OCI-M1 (cell line): ENCODE measurements at places on chromosomes 5 and 9.

DNA sequence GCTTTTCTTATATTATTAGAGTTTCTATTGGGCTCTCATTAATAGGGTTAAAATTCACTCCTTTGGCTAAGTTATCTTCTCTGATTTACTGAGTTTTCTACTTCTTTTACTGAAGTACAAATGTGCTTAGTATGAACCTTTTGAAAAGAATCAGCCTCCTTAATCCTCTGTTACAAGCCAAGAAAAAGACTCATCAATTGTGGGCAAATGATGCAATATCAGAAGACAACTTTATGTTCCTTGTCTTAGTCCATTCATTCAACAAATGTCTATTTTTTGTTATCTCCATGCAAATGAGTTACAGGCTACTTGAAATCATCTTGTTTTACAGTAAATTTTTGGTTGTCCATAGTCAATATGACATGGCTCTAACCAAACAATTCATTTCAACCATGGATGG, 40.3 kb downstream of the SNCAIP start:
- DNase-seq = no peak

DNA sequence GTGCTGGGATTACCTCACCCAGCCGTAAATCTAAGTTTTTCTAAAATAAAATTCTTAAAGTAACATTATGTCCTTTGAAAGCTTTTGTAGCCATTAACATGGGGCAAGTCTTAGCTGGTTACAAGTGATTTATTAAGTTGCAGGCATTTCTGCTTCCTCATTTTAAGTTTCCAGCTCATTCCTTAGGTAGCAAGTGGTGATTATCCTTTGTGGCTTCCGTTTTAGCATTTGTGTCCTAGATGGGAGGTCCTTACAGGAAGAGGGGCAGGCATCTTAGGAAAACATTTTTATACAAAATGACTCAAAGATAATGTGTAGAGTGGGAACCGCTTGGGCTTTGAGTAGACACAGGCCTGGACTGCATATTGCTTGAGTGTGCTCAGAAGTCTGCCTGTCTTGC, 35.0 kb upstream of the ROPN1L start:
- DNase-seq = no peak

- DNase-seq = no peak
These were observed 9.6 kb downstream of the TMOD1 start for GRCh38 chr9:97510797-97511654.

DNA sequence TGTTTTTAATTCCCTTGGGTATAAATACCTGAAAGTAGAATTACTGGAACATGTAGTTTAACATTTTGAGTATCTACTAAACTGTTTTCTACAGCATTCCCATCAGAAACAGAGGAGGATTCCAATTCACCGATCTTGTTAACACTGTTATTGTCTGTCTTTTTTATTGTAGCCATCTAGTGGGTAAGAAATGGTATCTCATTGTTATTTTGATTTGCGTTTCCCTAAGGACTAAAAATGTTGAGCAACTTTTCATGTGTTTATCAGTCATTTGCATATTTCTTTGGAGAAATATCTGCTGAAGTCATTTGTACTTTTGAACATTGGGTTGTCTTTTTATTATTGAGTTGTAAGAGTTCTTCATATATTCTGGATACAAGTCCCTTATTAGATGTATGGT, 135.2 kb upstream of the NFIL3 start:
- peak; percentile 15 for DNase-seq

- DNase-seq = peak; percentile 12
These were observed 409.2 kb downstream of the CETN3 start for GRCh38 chr5:90000351-90000750.

DNA sequence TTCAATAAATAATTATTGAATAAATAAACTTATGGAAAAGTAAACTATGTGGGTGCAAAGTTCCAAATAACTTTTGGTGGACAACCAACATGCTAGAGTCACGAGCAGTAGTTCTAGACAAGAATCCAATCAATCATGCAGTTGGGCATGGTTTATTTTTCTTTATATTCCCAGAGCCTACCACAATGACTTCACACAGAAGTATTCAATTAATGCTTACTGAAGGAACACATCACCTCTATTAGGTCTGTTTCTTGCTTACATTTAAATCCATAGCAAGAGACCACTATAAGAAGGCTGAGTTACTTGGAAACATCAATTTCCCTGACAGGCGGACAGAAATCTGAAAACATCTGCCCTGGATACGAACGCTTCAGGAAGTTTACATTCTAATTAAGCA, 214.2 kb downstream of the TMEM232 start:
- DNase-seq = no peak

GRCh38 chr5:146818822-146819221, 59.7 kb downstream of the PPP2R2B start:
- no peak for DNase-seq

- no peak for DNase-seq
These were observed 374.8 kb downstream of the EFNA5 start for GRCh38 chr5:107295914-107296313.

DNA sequence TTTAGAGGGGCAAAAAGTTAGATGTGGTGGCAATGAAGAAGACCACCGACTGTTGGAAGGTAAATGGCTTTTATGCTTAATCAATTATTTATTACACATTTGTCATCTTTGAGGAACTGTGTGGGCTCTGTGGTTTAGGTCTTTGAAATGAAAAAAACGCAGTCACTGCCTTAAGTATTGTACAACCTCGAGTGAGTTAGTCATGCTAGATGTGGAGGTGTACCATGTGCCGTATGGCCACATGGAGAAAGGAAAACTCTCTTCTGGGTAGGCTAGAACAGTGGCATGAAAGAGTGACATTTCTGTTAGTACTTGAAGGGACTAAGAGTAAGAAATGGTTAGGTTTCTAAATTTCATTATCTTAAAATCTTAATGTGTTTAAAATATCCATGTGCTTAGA, 166.1 kb downstream of the HACD4 start:
- DNase-seq = peak; percentile 2

DNA sequence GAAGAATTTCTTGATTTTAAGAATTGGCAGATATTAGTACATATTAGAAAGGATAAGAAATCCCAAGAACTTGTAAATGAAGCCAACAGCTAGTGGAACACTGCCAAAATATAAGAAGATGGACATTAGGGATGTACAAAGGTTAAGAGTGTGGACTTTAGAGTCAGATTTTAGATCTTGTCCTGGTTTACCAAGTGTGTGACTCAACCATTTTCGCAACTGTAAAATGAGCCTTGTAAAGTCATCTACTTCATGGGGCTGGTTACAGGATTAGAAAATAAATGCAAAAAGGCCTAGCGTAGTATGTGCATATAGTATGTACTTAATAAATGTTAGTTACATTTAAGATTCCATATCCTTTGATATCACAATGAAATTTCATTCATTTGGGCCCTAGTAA, 260.0 kb downstream of the RAB3C start:
- DNase-seq = no peak

GRCh38 chr9:134410071-134410834, 84.0 kb downstream of the RXRA start:
- no peak for DNase-seq

GRCh38 chr5:180990882-180991242, 2.2 kb downstream of the BTNL3 start:
- DNase-seq = no peak

- DNase-seq = no peak
These were observed 67.6 kb downstream of the C9orf50 start for GRCh38 chr9:129553277-129553676.

- no peak for DNase-seq
These were observed 46.7 kb upstream of the HNRNPA0 start for GRCh38 chr5:137800700-137801411.

DNA sequence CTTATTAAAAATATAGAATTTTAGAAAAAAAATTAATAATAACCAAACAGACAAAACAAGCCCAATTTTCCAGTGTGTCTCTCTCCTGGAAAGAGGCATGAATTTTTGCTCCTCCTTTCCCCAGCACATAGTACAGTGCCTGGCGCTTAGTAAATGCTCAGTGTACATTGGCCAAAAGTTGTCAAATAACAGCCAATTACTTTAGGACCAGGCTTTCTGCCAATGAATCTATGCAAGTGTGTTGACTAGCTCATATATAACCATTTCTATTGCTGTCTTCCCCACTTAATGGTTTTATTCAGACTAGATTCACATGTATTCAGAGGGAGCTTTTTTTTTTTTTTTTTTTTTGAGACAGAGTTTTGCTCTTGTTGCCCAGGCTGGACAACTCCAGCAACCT, 120.1 kb upstream of the CD180 start:
- no peak for DNase-seq

DNA sequence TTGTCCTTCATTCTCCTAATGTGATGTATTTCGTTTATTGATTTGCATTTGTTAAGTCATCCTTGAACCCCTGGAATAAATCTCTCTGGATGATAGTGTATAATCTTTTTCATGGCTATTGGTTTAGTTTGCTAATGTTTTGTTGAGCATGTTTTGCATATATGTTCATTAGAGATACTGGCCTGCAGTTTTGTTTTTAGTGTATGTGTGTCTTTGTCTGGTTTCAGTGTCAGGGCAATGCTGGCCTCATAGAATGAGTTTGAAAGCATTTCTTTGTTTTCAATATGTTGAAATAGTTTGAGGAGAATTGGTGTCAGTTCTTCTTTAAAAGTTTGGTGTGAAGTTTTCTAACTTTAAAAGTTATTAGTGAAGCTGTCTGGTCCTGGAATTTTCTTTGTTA, 149.6 kb upstream of the ATP10B start:
- no peak for DNase-seq

- no peak for DNase-seq
These were observed 192.7 kb downstream of the GOLPH3 start for GRCh38 chr5:31981361-31981945.

DNA sequence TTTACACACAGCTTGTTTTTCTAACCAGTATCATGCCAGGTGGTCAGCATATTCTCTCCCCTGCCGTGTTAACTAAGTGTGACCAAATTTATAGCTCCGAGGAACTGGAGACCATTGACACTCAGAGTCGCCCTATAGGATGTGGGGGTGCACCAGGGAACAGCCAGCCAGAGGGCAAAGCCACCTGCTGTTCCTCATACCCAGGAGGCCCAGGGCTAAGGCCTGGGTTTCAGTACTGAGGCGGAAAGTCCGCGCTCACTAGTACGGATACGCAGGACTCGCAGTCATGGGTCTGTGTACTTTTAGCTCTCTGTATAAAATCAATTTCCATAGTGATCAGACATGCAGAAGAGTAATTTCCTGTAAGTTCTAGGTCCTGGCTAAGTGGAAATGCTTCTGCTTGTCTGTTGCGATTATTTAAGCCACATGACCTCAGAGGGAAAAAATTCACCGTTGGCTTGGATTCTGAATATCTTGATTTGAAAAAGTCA, 247.0 kb downstream of the AOPEP start:
- DNase-seq = no peak

DNA sequence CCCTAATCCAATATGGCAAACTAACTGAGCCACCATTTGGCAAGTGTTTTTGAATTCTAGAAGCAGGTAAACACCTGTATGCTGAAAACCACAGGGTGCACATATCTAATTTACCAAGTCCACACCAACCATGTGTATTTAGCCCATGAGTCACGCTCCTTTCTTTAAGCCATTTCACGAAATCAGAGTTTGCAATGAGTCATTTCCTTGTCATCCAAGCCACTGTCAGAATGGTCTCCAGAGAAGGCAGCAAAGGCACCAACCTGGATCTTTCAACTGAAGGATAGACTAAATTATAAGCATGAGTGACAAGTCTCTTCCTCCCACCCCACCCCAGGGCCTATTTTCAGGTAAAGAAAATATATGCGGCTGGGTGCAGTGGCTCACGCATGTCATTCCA, 110.0 kb downstream of the PAX5 start:
- peak; percentile 14 for DNase-seq

GRCh38 chr9:10843151-10843550, 230.3 kb upstream of the PTPRD start:
- DNase-seq = no peak

DNA sequence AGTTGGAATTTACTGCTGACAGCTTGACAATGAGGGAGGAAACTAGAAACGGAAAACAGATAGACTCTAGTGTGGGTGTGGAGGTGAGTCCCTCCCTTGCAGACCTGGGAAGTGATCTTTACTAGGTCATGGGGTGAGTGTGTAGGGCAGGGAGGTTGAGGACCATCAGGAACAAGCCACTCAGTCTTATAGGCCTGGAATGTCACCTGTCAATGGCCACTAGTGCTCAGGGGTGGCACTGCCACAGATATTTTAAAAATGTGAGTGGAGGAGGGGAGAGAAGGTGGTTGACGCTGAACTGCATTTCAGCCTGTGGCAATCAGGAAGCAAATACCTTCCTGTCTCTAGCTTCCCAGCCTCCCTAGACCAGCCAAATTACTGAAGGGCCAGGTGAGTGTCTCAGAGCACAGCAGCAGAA, 9.0 kb downstream of the OR2S2 start:
- no peak for DNase-seq

DNA sequence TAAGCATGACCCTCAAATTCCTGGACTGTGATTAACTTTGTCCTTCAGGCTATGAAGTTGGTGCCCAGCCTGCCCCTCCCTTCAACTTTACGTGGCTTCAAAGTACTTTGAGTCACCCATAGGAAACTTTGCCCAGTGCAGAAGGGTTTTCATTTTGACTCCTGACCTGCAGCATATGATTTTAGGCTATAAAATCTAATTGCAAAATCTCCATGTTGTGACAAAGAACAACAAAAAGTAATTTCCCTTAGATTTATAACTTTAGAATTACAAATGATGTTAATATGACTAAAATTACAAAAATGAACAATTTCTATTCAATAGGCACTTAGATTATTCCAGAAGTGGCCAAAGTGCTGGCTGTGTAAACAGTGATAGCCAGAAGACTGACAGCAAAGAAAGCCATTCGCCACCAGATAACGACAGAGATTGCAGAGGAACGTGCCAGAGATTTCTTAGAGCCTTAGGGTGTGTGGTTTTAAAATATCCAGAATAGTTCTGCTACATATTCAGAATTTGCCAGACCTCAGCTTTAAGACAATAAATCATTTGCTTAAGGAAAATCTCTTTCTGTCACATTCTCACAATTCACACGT, 197.4 kb downstream of the SEMA5A start:
- no peak for DNase-seq
